ENCODE measurements at places on chromosomes 1 and 21. TPM values are rescaled to one million over a fixed set of nuclear protein-coding genes. Genes with fewer than 3 reads are reported as not detected.

DNA sequence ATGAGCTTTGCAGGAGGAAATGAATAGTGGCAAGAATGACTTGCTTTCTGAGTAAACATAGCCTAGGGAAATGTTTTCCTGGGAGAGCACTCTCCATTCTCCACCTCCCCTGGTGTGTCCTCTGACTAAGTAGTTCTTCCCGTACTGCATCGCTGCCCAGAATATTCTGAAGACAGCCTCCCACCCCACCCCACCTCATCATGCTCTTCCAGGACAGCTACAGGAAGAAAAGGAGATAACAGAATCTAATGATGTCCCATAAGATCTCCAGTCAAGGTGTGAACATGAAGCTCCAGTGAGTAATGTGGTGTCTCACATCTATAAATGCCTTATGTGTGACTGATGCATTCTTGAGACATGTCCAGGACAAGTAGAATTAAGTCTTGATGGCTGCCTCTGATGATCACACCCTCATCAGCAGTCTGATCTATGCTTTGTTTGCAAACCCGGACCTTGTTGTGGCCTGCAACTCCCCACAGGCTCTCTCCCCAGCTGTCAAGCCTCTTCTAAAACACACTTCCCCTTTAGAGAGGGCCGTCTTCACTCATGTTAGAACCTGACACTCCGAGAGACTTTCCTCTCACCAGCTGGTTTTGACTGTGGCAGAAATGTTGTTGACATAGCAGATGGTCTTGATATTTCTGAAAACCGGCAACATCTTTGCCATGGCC lies 183.0 kb downstream of the CYYR1 start:
- peak; percentile 56 for DNase-seq

- DNase-seq: peak; percentile 94
Measured at GRCh38 chr1:36187800-36188593, 32.0 kb downstream of the MAP7D1 start.

DNA sequence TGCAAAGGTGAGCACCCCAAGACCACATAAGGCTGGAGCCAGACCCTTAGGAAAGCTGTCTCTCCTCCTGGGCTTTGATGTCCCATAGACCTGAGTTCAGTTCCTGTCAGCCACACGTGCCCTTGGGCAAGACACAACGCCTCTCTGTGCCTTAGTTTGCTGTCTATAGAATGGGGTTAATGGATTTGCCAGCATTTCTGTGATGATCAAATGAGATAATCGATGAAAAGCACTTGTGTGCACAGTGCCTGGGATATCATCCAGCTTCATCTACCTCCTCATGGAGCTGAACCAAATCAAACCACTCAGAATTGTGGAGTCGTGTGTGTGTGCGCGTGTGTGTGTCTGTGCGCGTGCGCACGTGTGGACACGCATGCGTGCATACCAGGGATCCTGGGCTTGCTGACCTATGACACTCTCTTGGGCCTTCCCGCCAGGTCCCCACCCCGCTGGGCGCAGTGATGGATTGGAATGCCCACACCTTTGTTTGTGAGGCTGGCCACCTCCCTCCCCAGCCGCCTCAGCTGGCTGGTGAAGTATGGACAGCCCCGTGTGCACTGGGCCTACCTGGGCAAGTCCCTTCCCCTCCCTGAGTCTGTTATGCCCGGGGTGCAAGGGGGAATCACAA lies 5.2 kb downstream of the TTC22 start:
- no peak for DNase-seq

GRCh38 chr21:25670726-25671125 lies 31.7 kb downstream of the JAM2 start:
- DNase-seq: peak; percentile 35

DNA sequence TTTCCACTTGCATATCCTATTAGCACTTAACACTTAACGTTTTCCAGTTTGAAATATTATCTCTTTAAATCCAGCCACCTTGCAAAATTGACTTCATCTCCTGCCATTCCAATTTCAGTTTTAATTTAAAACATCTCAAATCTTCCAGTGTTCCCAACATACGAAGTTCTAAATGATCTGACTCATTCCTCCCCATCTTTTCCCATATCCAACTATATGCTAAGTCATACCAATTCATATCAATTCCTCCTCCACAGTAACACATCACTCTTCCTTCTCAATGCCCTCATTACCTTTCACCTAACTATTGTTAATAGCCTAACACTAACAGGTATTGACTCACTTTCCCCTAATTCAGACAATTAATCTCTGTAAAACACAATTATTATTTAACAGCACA lies 2.8 kb downstream of the PSMA5 start:
- no peak for DNase-seq

DNA sequence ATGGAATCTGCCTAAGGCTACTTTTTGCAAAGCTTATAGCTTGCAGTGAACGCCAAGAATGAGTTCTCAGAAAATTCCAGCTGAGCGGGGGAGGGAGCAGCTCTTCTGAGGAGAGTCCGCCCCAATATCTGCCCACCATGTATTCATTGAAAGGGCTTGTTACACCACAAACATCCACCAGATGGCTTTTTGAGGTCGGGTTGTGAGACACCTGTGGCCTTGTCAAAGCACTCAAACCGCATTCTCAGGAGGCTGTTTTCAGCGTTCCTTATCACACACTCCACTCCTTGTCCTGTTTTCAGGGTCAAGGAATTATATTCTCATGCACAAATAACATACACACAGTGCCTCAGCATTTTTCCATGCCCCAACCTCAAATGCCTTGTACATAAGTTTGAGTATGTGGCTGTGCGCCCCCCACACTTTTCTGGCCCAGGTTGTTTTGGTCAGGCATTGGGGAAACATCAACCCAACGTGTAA lies 3.9 kb upstream of the C4BPB start:
- DNase-seq: peak; percentile 56

- no peak for DNase-seq
Measured at GRCh38 chr1:193703121-193703520, 516.7 kb upstream of the B3GALT2 start.

Gene SPRR2G
- total RNA-seq: not detected

Gene SPRR3
- total RNA-seq: not detected

Gene KCNJ9
- not detected for total RNA-seq
